H7 (cell line): ENCODE measurements at places on chromosomes 13 and 19. TPM values are rescaled to one million over a fixed set of nuclear protein-coding genes. Genes with fewer than 3 reads are reported as not detected.

The TMEM221 gene
- total RNA-seq, result not detected in 2 replicates

The MTIF3 gene
- 29.9 and 64.9 TPM in 2 replicates for total RNA-seq

The FEM1A gene
- 16.1 and 17.2 TPM in 2 replicates for total RNA-seq

The FCAR gene
- not detected in 2 replicates for total RNA-seq

The NOP53 gene
- total RNA-seq, result 155 and 167 TPM in 2 replicates

The ZNF497 gene
- total RNA-seq, result 3.0 and 3.2 TPM in 2 replicates

The KLF1 gene
- total RNA-seq, result 0.37 and 0.76 TPM in 2 replicates

The FFAR2 gene
- not detected in 2 replicates for total RNA-seq

The TGFBR3L gene
- total RNA-seq, result 1.7 TPM in 1 of 2 replicates, not detected in the other

The ZNF382 gene
- total RNA-seq, result 6.2 and 14.1 TPM in 2 replicates

The KLF2 gene
- not detected in 2 replicates for total RNA-seq

The ZNF256 gene
- total RNA-seq, result 4.0 and 6.8 TPM in 2 replicates

The ZIC5 gene
- total RNA-seq, result 45.9 and 51.4 TPM in 2 replicates

The IL12RB1 gene
- not detected in 2 replicates for total RNA-seq

The GRIK5 gene
- total RNA-seq, result 15.7 and 16.4 TPM in 2 replicates

The ATP4A gene
- 0.21 TPM in 1 of 2 replicates, not detected in the other for total RNA-seq

The TPTE2 gene
- total RNA-seq, result not detected in 2 replicates

The LILRA6 gene
- not detected in 2 replicates for total RNA-seq

The CYP2F1 gene
- total RNA-seq, result 0.24 and 0.30 TPM in 2 replicates

The TEX29 gene
- 0.22 TPM in 1 of 2 replicates, not detected in the other for total RNA-seq

The HCST gene
- total RNA-seq, result 2.4 and 2.8 TPM in 2 replicates

The CDC42EP5 gene
- total RNA-seq, result 0.70 and 4.3 TPM in 2 replicates

The ZNF728 gene
- total RNA-seq, result not detected in 2 replicates

The ZNF708 gene
- total RNA-seq, result 6.5 and 7.6 TPM in 2 replicates

The C5AR1 gene
- total RNA-seq, result 0.17 TPM in 1 of 2 replicates, not detected in the other

The C19orf81 gene
- 7.8 and 8.0 TPM in 2 replicates for total RNA-seq

The RASL11A gene
- total RNA-seq, result 3.3 and 3.5 TPM in 2 replicates

The CPB2 gene
- total RNA-seq, result not detected in 2 replicates

The ZNF525 gene
- total RNA-seq, result 11.3 and 23.6 TPM in 2 replicates

The PLEKHA4 gene
- 20.6 and 25.6 TPM in 2 replicates for total RNA-seq

The COX7A1 gene
- 0.18 TPM in 1 of 2 replicates, not detected in the other for total RNA-seq

The IL27RA gene
- total RNA-seq, result 8.8 and 10.1 TPM in 2 replicates

The IFNL2 gene
- not detected in 2 replicates for total RNA-seq

The NXNL1 gene
- not detected in 2 replicates for total RNA-seq

The NUMBL gene
- total RNA-seq, result 18.3 and 23.1 TPM in 2 replicates

The SYDE1 gene
- 13.7 and 17.5 TPM in 2 replicates for total RNA-seq

The TSSK6 gene
- 4.7 and 9.8 TPM in 2 replicates for total RNA-seq

The FGF22 gene
- not detected in 2 replicates for total RNA-seq

The RXFP2 gene
- total RNA-seq, result not detected in 2 replicates

The SPC24 gene
- total RNA-seq, result 66.8 and 67.0 TPM in 2 replicates

The CNN2 gene
- total RNA-seq, result 440 and 495 TPM in 2 replicates

The LILRB2 gene
- not detected in 2 replicates for total RNA-seq

The SPHK2 gene
- total RNA-seq, result 10.9 and 26.4 TPM in 2 replicates

The CYP4F8 gene
- total RNA-seq, result not detected in 2 replicates

The PRODH2 gene
- not detected in 2 replicates for total RNA-seq

The EPSTI1 gene
- 1.1 and 1.3 TPM in 2 replicates for total RNA-seq

The PSG5 gene
- total RNA-seq, result not detected in 2 replicates

The PSG7 gene
- total RNA-seq, result not detected in 2 replicates

The MYO1F gene
- total RNA-seq, result 3.0 and 4.5 TPM in 2 replicates

The MCEMP1 gene
- total RNA-seq, result not detected in 2 replicates

The ADAMTS10 gene
- 23.2 and 32.9 TPM in 2 replicates for total RNA-seq

The S1PR4 gene
- not detected in 2 replicates for total RNA-seq

The SOX21 gene
- 3.9 and 5.1 TPM in 2 replicates for total RNA-seq
